ENCODE measurements at places on chromosomes 2 and 18. TPM values are rescaled to one million over a fixed set of nuclear protein-coding genes. Genes with fewer than 3 reads are reported as not detected.

DNA sequence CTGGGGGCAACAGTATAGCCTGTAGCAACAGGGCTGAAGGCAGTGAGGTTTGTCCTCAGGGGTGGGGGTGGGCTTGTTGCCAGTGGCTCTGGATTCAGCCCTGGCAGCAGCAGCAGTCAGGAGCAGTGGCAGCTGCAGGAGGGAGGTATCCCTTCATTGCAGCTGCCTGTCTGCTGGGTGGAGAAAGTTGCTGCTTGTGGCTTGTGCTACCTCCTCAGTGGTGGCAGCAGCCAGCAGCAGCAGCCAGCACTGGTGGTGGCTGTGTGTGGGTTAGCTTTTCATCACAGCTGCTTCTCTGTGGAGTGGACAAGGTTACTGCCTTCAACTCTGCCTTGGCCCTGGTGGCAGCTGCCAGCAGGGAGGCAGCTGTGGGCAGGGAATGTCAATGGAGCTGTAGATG is 94.9 kb downstream of the ARL6IP6 start:
- no peak for DNase-seq

- DNase-seq, result no peak
Observed at GRCh38 chr18:62140259-62140658, 46.6 kb downstream of the PIGN start.

GRCh38 chr2:177812713-177813396 is 259.7 kb downstream of the PDE11A start:
- DNase-seq, result peak; percentile 15

- no peak for DNase-seq
Observed at GRCh38 chr2:228092056-228092455, 89.4 kb downstream of the SPHKAP start.

- DNase-seq, result no peak
Observed at GRCh38 chr18:9772847-9773677, 65.0 kb downstream of the RAB31 start.

GRCh38 chr2:237671466-237672138 is 44.2 kb downstream of the LRRFIP1 start:
- DNase-seq, result no peak

- DNase-seq, result no peak
Observed at GRCh38 chr2:6937157-6937556, 19.9 kb downstream of the RNF144A start.

- no peak for DNase-seq
Observed at GRCh38 chr2:96204836-96205624, 3.6 kb downstream of the STARD7 start.

GRCh38 chr2:200159357-200159707 is 147.2 kb upstream of the SPATS2L start:
- DNase-seq, result peak; percentile 11

DNA sequence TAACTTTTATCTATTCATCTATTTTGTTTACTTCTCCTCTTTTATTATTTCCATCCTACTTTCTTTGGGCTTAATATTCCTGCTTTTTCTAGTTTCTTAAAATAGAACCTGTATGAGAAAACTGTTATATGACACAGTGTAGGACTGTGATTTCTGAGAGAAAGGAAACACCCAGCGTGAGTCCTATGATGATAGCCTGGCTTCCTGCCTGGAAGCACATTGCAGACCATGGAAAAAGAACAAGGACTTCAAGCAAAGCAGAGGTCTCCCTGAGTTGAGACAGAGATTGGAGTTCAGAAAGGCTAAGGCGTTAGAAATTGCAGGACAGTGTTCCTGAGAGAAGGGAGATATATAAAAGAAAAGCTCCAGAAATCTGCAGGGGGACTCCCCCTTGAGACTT is 7.8 kb downstream of the RBM44 start:
- no peak for DNase-seq

DNA sequence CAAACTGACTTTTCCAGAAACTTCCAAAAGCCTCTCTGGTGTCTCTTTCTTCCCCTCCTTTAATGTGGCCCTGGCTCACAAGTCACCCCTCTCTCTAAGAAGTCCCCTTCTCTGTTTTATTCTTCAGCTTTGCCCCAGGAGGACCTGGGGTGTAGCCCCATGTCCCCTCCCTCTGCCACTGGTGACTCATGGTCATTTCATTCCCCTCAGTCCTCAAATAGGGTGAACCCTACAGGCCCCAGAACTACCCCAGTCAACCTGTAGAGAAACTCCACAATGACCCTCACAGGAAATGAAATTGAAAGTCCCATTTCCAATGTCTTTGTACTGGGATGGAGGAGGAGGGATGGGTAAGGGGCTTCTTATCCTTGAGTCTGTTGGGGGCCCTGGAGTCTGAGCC is 6.2 kb upstream of the SPEG start:
- DNase-seq, result no peak

DNA sequence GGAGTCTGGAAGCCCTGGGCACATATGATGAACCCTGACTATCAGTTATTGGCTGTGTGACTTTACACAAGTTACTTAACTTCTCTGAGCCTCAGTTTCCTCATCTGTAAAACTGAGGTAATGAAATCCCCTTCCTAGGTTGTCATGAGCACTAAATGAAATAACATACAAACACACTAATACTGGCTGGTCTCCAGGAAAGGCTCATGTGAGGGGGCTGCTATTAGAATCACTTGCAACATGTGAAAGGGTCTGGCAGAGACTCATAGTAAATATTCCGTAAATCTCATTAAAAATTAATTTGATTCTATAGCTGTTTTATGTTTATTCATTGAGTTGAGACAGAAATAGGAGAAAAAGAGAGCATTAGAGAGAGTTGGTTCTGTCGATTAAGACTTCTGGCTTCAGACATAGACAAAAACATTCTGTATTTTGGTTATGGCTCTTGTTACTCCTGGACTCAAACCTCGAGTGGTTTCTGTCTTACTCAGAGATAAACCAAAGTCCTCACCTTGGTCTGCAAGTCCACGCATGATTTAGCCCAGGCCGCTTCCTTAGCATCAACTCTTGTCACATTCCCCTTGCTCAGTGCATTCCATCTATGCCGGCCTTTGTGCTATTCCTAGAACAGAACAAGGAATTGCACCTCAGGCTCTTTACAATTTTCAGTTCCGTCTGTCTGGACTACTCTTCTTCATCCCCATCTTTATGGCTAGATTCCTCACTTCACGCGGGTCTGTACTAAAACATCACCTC is 139.1 kb downstream of the NXPH2 start:
- no peak for DNase-seq

- DNase-seq, result no peak
Observed at GRCh38 chr2:217208867-217209266, 349.0 kb upstream of the TNP1 start.

GRCh38 chr18:61791031-61791430 is 101.8 kb downstream of the RNF152 start:
- DNase-seq, result no peak

DNA sequence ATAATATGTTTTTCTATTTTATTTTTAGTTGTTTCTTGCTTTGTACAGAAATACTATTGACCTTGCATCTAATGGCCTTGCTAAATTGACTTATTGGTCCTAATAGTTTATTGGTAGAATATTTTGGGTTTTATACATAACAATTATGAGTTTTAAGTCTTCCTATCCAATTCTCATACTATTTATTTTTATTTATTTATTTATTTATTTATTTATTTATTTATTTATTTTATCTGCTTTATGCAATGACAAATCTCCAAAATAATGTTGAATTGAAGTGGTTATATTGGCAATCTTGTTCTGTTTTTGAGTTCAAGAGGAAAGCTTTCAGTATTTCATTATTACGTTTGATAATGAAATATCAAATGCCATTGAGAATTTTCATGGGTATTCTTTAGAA is 488.3 kb downstream of the CDH2 start:
- no peak for DNase-seq

- DNase-seq, result peak; percentile 96
Observed at GRCh38 chr2:207683879-207684627, 27.4 kb upstream of the CCNYL1 start.

DNA sequence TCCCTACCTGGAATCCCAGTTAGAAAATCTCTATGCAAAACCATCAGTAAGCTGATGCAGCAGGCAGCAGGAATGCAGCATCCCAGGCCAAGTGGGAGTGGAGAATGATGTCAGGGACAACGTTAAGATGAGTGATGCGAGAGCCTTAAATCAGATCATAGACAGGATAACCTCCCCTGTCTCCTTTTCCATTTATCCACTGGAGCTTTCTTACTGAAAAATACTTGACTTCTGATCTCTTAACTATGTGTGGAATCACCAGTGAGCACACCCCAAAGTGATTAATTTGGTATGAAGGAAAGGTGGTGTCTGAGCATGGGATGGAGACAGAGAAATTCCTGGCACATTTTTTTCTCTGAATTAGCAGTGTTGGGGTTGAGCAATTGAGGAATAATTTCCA is 98.0 kb downstream of the RND3 start:
- DNase-seq, result no peak

- DNase-seq, result no peak
Observed at GRCh38 chr2:217337771-217338170, 477.9 kb upstream of the TNP1 start.

GRCh38 chr2:231110551-231110950 is 14.3 kb downstream of the HTR2B start:
- DNase-seq, result peak; percentile 17

DNA sequence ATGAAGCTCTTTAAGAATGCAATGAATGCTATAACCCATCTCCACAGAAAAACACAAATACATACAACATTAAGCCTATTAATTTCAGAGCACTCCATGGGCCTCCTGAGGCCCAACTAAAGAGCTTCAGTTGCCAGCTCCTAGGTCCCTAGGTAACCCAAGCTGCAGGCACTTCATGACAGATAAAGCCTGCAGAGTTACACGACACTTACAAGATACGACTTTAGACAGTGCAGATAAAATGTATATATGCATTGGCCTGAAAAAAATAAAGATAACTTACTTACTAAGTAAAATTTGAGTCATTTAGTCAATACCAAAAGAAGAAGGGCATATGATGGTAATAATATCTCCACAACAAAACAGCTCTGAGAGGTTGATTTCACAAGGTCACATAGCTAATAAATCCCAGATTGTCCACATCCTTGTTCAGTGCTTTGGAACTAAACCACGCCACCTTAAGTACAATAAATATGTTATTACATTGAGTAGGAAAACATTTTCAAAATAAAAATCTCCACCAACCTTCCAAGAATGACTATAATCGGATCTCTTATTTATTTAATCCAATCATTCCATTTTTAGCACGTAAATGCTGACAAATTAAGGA is 3.4 kb downstream of the MAP4K3 start:
- DNase-seq, result peak; percentile 18

DNA sequence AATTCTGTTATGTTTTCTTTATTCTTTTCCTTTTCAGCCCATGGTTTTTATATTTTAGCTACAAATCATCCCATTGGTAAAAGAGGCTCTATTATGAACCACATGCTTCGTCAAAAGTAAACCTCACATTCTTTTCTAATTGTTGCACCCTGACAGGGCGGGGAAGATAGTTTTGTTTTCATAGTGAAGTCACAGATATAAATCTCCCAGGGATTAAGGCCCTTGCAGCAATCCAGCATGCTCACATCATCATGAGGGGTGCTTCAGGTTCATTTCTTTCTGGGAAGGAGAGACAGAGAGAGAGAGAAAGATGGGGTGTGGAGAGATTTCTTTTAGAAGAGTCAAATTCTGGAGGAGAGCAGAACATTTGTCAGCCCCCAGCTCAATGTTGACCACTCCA is 124.5 kb upstream of the CDC42EP3 start:
- no peak for DNase-seq

- no peak for DNase-seq
Observed at GRCh38 chr2:113175736-113176695, 2.2 kb downstream of the PSD4 start.

DNA sequence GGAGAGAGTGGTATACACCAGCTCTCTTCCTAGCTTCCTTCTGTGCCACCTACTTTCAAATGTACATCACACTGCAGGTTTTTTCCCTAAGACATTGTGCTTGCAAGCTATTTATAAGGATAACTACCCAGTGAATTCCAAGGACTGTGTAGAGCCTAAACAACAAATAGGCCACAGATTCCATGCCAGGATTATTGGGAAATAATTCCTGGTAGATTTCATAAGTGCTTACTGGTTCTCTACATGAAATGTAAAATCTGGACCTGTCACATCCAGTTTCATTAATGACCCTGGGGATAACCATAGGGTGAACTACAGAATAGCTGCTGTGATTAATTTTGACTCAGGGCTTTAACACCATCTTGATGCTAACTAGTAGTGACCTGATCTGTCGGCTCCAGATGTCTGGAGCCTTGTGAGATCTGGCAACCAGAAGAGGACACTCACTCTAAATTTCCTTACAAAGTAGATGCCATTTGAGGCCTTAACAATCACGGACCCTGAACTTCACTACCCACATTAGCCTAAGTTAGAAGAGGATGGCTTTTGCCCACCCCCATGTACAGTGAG is 34.3 kb upstream of the LGALSL start:
- no peak for DNase-seq

- DNase-seq, result peak; percentile 50
Observed at GRCh38 chr2:224038049-224038829, 847 bp downstream of the SERPINE2 start.

DNA sequence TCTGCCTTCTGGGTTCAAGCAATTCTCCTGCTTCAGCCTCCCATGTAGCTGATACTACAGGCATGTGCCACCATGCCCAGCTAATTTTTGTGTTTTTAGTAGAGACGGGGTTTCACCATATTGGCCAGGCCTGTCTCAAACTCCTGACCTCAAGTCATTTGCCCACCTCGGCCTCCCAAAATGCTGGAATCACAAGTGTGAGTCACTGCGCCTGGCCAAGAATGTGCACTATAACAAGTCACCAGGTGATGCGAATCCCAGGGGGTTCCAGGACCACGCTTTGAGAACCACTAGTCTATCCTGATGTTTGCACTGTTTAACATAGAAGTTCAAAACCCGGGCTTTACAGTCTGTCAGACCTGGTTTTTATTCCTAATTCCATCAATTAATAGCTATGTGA is 144.8 kb downstream of the SUCLG1 start:
- DNase-seq, result no peak

- no peak for DNase-seq
Observed at GRCh38 chr2:212193056-212193455, 345.5 kb downstream of the ERBB4 start.

DNA sequence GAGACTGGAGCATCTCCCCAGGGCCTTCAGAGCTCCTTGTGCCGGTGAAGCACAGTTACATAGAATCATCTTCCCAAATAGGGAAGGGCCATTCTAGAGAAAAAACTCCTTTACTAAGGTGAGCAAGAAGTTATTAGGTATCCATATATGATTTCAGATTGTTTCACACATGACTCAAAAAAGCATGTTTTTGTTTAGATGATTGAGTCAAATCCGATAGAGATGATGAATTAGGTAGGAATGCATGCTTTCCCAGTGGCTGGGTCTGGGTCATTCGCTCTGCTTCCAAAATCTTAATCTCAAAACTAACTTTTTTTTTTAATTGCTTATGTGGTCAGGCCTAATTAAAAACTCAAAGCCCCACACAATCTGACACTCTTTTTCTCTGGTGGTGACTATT is 3.8 kb downstream of the NT5C1B start:
- DNase-seq, result peak; percentile 63

Gene IMPACT
- 19.9 TPM for total RNA-seq

Gene DSEL
- total RNA-seq, result 19.0 TPM

Gene SCN9A
- 7.0 TPM for total RNA-seq

Gene LRP1B
- total RNA-seq, result 0.06 TPM

Gene TMEM200C
- 6.5 TPM for total RNA-seq

Gene SOX11
- total RNA-seq, result not detected

Gene RUFY4
- not detected for total RNA-seq

Gene ANKRD23
- total RNA-seq, result 8.2 TPM

Gene SCG2
- total RNA-seq, result 0.98 TPM

Gene FNDC4
- 1.7 TPM for total RNA-seq

Gene SCN2A
- total RNA-seq, result 0.46 TPM

Gene SLC11A1
- total RNA-seq, result 0.17 TPM

Gene TUBA3E
- total RNA-seq, result not detected
